ENCODE measurements at places on chromosomes 4 and X.

DNA sequence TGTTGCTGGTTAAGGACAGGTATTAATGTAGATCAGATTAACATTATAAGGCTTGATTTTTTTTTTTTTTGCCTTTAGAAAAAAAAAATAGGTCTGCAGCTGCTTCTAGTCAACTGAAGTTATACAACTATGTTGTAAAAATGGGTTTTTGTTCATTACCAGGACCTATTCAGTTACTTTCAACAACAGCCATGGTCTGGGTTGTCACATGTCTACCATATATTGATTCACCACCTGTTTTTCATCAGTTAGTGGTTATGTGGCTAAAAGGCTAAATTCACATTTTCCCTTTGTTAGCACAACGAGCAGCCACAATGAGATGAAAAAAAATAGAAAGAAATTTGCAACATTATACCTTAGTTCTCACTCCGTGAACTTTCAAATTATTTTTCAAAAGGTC, 45.5 kb downstream of the GLRB start:
- no peak for DNase-seq

DNA sequence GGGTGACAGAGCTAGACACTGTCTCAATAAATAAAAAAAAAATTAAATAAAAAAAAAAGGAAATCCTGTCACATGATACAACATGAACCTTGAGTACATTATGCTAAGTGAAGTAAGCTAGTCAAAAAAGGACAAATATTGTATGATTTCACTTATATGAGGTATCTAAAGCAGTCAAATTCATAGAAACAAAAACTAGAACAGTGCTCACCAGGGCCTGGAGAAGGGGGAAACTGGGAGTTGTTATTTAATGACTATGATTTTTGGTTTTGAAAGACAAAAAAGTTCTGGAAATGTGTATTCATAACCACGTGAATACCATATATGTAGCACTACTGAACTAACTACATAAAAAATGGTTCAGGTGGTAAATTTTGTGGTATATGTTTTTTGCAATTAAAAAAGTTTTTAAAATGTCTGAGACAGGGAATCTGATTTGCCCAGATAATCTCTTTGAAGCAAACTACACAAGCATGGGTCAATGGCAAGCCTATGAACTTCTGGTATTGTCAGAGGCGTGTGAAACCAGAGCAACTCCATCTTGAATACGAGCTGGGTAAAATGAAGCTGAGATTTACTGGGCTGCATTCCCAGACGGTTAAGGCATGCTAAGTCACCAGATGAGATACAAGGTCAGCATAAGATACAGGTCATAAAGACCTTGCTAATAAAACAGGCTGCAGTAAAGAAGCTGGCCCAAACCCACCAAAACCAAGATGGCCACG, 42.3 kb downstream of the ANAPC10 start:
- no peak for DNase-seq

DNA sequence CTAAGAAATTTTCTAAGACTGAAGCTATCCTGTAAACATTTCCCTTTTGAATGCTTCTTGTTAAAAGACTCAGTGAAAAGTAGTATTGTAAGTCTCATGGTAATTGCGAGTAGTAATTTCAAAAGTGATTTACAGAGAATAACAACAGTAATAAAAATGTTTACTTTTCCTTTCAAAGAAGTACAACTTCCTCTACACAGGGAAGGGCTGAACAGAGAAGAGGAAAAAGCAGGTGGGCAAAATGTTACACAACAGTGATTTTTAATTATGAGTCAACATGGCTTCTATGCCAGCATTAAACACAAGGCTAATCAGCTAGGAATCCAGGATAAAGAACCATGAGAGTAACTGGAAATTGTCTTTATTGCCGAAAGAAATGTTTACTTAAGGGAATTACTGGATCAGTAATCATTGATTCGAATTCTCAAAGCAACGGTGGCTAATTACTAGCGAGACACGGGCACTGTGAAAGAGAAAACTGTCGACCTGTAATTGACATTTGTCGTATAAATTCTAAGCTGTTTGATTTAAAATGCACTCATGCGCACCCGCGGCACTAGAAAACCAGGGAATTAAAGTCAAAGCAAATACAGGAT, 15.4 kb downstream of the UTP3 start:
- no peak for DNase-seq

GRCh38 chr4:33054161-33054560, 2334.0 kb downstream of the PCDH7 start:
- no peak for DNase-seq

DNA sequence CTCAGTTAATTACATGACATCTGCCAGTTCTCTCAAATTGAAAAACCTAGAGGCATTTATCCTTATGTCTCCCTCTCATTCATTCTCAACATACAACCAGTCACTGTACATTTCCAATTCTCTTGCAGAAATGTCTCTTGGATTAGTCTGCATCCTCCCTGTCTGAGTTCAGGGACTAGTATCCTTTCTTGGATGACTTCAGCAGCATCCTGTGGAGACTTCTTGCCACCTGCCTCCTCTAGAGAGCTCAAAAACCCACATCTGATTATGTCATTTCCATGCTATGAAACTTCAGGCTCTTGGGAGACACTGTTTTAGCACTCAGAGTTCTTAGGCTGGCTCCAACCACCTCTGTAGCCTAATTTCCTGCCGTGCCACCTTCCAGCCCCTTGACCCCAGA, 515.1 kb upstream of the DIPK2B start:
- DNase-seq = no peak

- no peak for DNase-seq
Observed at GRCh38 chrX:39063037-39063436, 261.8 kb downstream of the MID1IP1 start.

GRCh38 chr4:123749383-123749782, 352.8 kb downstream of the SPRY1 start:
- DNase-seq = no peak

DNA sequence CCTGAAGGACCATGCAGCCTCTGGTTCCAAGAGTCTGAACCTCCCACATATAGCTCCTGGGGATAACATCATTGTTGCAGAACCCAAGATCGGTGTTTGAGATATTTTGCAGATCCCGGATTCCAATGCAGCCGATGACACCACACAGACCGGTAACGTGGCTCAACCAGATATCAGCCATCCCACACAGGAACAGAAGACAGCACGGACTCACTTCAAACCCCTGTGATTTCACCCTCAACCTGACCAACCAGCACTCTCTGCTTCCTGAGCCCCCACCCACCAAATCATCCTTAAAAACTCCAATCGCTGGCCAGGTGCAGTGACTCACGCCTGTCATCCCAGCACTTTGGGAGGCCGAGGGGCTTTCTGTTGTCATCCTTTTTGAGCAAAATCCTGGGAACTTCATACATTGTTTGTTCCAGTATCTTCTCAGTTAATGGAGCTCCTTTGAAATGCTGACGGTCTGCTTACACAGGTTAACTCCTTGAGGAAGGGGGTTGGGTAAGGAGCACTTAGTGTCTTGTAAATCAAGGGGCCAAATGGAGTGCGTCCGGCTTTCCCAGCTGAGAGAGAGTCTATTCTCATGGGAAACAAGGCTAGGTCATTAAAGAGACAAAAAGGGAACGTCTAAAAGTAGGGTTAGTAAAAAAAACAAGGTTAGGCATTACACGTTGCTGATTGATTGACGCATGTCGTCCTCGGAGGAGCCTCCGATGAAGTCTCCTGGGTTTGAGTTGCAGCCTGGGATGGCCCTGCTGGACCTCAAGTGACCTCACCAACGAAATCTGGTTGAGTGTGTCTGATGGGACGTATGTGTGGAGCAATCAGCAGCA, 230.4 kb downstream of the CRLF2 start:
- no peak for DNase-seq

- no peak for DNase-seq
Observed at GRCh38 chrX:22041907-22042530, 9.9 kb downstream of the PHEX start.

- DNase-seq = no peak
Observed at GRCh38 chr4:109156356-109156755, 146.1 kb downstream of the COL25A1 start.

Measured in activated CD8-positive, alpha-beta memory T cell treated with anti-CD3 and anti-CD28 coated beads for 48 hours (primary cell).